IMR-90 (cell line): ENCODE measurements at places on chromosomes 3 and 15. TPM values are rescaled to one million over a fixed set of nuclear protein-coding genes. Genes with fewer than 3 reads are reported as not detected.
A peak's percentile ranks its signal among the peaks of the same experiment; 100 is the strongest.

DNA sequence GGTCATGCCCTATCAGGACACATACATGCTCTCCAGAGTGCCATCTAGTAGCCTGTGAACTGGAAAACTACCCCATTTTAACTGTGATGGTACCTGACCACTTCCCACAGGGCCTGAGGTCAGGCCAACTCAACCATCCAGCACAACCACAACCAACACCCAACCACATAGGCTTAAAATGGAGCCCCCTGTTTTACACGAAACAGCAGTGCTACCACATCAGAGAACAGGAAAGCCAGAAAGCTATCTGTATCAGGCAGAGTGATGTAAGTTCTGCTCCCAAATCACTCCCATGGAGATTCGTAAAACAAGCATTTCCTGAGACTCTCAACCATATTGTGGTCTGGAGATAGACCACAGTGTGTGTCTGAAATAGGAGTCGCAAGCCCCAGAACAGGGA lies 1017.3 kb upstream of the EPHA6 start:
- DNase-seq, result no peak

DNA sequence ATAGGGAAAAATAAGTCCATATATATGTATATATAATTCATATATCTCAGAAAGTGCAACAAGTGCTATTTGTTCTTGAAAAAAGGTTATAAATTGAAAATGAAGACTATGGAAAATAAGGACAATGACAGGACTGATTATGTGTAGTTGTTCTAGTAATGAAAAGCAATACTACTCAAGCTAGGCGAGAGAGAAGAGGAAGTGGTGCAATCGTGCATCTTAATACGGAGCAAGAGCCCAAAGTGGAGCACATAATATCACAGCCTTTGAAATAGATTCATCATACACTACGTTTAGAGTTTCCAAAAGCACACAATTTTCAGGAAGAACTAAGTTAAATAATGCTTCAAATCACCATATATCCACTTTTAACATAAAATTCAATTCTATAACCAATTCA lies 87.9 kb downstream of the ULK4 start:
- DNase-seq, result no peak

DNA sequence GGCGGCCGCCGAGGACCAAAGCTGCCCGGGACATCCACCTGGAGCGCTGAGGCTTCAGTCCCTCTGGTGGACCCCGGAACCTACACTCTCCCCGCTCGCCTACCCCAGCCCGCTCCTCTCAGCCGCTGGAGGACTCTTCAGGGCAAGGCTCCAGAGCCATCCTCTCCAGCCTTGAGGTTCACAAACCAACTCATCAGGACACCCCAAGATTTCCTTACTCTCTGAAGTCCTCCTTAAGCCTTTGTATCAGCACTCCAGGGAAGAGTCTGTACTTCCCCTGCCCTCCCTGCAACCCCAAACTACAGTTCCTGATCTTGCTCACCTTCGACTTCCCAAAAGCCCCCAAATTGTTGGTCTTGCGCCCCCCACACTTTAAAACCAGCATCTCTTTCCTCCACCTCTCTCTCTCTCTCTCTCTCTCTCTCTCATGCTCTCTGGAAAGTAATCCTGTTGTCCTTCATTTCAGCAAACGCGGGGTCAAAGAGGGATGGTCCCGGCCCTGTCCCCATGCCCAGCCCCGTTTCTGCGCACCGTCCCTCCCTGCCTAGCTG lies 438 bp downstream of the THBS1 start:
- no peak for DNase-seq

DNA sequence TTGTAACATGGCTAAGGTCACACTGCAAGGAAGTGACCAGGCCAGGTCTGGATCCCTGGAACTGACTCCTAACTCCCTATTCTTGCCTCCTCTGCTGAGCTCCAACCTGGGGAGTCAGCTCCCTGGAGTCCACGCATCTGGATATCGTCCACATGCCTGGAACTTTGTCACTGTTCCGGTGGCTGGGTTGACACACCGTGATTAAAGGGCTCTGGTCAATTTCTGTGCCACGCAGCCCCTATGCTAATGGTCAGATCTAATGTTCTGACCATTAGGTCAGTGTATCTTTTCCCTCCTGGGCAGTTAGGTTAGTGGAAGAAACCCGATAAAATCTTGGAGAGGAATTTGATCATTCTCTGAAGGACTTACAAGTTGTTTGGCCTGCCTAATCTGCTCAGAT lies 1.6 kb upstream of the TPM1 start:
- DNase-seq, result no peak

DNA sequence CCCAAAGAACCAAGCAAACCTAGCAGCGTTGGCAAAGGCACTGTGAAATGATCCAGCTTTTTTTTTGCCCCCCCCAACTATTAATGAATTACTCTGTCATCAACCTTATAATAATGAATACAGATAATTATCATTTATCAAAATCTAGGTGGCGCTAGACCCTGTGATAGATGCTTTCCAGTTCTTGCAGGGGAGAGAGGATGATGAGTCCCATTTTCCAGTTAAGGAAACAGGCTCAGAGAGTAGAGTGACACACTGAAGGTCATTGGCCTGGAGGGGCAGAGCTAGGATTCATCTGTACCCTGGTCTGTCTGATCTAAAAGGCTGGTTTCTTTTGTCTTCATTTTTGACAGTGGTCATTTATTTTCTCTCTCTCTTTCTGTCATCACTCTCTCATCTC lies 5.0 kb downstream of the ACOX2 start:
- no peak for DNase-seq

DNA sequence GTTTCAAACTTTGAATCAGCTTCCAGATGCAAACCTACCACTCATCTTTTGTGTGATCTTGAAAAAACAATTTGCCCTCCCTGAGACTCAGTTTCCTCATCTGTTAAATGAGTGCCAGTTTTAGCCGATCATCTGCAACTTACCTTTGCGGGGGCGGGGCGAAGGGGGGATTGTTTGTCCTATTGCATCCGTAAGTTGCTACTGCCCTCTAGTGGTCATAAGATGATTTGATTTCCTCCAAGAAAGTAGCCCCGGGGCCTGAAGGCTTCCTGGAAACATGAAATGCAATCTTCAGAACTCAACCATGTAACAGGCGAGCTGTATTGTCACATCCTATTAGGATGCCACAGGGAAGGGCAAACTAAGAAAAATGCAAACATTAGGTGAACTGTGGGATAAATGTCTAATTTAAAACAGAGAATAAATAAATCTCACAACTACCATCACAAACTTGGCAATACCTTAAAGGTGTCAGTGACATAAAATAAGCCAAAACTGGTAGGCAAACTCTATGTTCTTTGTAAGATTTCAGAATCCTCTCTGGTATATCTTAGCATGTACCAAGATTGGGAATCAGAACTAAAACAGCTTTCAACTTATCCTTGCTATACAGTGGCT lies 63.5 kb upstream of the CLDN18 start:
- DNase-seq, result peak; percentile 71

- peak; percentile 19 for DNase-seq
These were observed 78.1 kb upstream of the LMOD3 start for GRCh38 chr3:69200384-69201068.

- DNase-seq, result no peak
These were observed 268.0 kb downstream of the ERC2 start for GRCh38 chr3:56200251-56200650.

- no peak for DNase-seq
These were observed 51.2 kb downstream of the CHAC1 start for GRCh38 chr15:41004490-41004889.

GRCh38 chr3:183527428-183528379 lies 27.8 kb downstream of the KLHL6 start:
- DNase-seq, result no peak

GRCh38 chr3:24332092-24332491 lies 162.6 kb downstream of the THRB start:
- DNase-seq, result no peak

- DNase-seq, result no peak
These were observed 123.2 kb downstream of the BDH1 start for GRCh38 chr3:197432384-197433127.

GRCh38 chr15:66986951-66987350 lies 78.5 kb upstream of the SMAD3 start:
- DNase-seq, result no peak

- no peak for DNase-seq
These were observed 370.1 kb downstream of the LRTM1 start for GRCh38 chr3:54557538-54558428.

- DNase-seq, result peak; percentile 37
These were observed 203.0 kb upstream of the PDZRN3 start for GRCh38 chr3:73827725-73828211.

- peak; percentile 8 for DNase-seq
These were observed 12.6 kb upstream of the GOLGA6L7 start for GRCh38 chr15:28861031-28861534.

GRCh38 chr3:183485585-183485984 lies 57.2 kb upstream of the MCF2L2 start:
- DNase-seq, result no peak

- DNase-seq, result peak; percentile 68
These were observed 34.4 kb downstream of the CA12 start for GRCh38 chr15:63347074-63347857.

DNA sequence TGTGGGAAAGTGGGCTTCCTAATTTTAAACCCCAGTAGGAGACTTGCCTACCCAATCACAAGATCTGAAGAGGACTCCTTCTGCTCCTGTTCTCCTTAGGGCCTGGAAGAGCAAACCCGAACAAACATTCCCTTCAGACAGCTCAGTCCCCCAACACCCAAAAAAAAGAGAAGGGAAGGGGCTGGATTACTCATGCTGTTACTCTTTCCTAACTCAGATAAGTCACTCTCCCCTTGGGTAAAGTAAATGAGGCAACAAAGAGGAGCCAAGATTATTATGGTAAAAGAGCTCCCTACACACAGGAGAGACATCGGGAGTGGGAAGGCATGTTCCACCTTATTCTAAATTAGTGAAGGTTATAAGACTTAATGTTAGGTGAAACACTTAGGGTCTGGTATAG lies 18.1 kb upstream of the LEKR1 start:
- DNase-seq, result peak; percentile 55

DNA sequence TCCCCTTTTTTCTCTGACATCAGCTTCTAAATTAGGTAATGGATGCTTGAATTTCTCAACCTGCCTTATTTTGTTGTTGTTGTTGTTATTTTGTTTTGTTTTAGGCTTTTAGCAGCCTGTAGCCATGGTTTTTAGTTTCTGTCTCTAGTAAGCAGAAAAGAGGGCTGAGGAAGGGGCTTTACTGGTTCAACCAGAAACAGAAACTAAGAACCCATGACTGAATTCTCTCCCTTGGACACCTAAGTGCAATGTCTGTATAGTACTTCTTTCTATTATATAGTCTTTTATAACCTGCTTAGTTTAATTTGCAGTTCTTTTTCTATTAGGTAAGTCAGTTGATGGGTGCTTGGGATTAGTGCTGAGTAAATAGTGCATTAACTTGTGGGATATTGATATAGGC lies 129.0 kb downstream of the BBX start:
- DNase-seq, result no peak

DNA sequence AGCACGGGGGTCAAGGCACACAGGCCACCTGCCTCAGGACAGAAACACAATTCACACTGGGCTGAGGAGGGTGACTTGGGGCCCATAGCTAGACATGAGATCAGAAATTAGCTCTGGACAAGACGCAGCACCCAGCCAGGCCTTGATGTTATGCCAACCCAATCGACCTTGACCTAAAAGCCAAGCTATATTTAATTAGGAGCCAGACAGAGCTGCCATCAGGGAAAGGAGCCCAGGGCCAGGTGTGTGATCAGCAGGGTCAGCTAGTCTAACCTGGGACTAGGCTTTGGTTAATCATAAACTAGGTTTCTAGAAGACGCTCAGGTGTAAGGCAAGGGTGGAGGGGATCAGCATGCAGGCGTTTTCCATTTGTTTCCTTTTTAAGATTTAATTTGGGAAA lies 23.9 kb upstream of the SLC25A36 start:
- DNase-seq, result no peak

DNA sequence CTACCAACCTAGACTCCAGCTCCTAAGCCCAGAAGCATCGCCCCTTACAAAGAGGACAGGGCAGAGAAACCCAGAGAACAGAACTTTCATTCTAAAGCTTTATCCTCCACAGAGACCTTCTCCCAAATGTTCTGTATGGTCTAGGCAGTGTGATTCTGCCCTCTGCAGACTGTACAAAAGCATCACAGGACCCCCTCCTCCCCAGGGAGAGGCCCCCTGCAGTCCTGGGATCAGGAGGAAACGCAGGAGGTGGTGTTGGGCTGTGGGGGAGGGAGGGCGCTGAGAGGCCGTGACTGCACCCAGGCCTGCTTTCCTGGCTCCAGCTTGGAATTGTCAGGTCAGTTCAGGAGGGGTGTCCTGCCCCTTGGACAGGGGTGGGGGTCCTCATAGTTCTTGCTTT lies 101.3 kb downstream of the DGKG start:
- no peak for DNase-seq

DNA sequence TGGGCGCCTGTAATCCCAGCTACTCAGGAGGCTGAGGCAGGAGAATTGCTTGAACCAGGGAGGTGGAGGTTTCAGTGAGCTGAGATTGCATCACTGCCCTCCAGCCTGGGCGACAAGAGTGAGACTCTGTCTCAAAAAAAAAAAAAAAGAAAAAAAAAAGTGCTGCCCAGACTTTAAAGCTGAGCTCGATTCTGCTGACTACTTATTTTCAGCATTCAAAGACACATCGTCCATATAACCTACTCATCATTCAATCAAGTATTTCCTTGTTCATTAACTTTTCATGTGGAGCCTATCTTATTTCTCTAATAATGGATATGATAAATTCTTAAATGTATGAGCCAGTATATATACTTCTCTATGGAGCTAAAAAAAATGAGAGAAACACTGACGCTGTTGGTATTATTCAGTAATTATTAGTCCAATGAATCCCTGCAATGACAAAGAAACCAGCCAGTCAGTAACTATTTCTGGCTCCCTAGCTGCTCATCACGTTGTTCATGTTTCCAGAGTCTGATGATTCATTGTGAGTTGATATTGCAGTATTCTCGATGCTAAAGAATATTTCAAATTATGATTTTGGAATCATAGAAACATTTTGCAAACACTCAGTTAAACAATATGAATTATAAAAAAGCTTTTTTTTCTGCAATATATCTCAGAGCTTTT lies 111.9 kb downstream of the RAP2B start:
- DNase-seq, result peak; percentile 76

DNA sequence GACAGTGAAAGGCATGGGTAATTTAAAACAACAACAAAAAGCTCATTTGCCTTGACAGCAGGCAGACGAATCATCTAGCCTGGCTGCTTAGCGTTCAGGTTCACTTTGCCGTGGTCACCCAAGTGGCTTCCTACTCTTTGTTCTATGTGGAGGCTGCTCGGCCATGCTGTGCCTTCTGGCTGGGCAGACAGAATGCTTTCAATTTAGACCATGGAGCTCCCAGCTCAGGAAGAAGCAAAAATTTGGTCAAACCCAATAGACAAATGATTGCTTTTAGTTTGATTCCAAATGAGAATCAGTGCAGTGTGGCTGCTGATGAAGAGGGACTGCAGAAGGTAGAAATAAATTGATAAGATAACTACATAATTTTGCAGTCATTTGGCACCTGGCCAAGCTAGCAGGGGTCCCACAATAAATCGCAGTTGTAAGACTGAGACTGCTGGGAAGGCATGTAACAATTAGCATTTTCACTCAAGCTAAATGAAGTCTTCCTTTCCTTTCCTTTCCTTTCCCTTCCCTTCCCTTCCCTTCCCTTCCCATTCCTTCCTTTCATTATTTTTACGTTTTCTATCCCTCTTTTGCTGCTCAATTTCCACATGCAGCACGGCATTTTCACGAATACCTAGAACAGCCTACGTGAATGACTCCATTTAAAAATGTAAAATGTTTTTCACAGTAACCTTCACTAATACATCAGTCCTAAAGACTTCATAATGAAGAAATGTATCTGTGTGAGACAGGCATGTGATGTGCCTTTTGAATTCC lies 360.4 kb upstream of the TGFBR2 start:
- no peak for DNase-seq

Gene GATM
- 0.18 and 0.28 TPM in 2 replicates for total RNA-seq

Gene ARHGEF26
- 2.0 and 3.1 TPM in 2 replicates for total RNA-seq

Gene RASGRF1
- under 0.01 TPM in 2 replicates for total RNA-seq

Gene AGBL1
- not detected in 2 replicates for total RNA-seq

Gene GABRA5
- total RNA-seq, result 7.3 and 8.3 TPM in 2 replicates

Gene OR5K2
- total RNA-seq, result not detected in 2 replicates

Gene NRG4
- not detected in 2 replicates for total RNA-seq
